MCF 10A (cell line): ENCODE measurements at places on chromosomes 6 and 20.

DNA sequence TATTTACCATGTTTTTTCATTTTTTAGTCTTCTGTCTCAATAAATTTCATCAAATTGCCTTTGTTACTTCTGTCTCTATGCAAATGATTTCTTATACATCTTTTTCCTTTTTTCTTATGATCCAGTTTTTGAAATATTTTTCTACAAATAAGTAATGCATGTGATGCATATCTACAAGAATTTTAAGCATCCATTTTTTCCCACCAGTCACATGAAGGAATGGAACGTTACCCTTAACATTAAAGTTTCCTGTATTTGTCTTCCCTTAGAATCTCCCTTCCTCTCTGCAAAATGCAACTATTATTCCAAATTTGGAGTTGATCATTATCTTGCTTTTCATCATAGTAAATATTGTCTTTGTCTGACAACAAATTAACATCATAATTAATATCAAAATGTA lies 35.5 kb downstream of the PSMB9 start:
- DNase-seq = no peak

DNA sequence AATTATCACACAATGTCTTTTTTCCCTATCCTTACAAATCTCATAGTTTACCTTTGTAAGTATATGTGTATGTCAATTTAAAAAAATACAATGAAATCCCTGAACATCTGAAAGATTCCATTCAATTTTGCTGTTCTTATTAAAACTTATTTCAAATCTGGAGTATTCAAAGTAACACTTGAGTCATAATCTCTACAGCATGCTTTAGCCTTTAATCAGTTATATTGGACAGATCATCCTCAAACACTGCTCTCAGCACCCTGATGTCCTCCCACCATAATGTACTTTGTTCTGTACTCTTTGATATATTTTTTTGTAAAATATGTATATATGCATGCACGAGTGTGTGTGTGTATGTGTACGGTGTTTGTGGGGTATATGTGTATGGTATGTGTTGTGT lies 83.0 kb upstream of the RPS6KA2 start:
- DNase-seq = no peak

DNA sequence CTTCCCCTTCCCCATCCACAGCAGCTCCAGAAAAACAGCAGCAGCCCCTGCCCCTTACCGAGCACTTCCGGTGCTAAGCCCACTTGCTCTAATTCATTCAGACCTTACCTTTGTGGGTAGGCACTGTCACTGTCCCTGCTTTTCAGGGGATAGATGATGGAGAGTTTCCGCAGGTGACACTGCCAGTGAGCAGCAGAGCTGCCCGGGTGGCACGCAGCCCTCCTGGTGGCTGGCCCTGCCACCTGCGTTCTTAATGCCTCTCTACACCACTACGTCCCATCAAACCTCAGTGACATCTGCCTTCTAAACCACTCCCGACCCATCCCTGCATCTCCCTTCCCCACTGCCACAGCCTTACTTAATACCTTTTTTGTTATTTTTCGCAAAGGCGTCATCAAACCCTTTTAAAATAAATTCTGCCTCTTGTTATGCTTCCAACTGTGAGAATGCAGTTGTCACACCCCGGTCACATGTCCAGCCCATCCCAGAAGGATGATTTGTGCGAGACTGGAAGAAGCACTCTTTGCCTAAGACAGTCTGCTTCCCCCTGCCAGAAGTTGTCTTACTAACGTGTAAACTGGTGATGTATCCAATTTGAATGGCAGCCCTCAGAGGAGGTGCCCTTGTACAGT lies 89.7 kb downstream of the NFATC2 start:
- DNase-seq = no peak

GRCh38 chr6:98578016-98578415 lies 256.4 kb upstream of the POU3F2 start:
- DNase-seq = no peak

- DNase-seq = peak; percentile 65
These were observed 7.2 kb upstream of the SDC4 start for GRCh38 chr20:45355209-45356084.

DNA sequence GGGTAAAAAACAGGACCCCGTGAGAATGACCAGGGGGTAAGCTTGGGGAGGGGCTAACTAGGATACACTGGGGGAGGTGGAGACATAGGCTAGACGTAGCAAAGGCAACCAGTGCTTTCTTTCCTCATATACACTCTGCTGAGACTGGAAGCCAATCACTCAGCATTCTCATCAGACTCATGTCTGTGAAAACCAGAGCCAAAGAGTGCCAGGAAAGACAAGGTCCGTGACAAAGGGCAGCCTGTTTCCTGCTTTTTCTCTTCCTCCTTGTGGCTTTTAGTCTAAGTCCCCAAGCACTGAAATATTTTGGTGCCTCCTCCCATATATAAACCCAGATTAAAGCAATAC lies 97.9 kb upstream of the NEDD9 start:
- no peak for DNase-seq

DNA sequence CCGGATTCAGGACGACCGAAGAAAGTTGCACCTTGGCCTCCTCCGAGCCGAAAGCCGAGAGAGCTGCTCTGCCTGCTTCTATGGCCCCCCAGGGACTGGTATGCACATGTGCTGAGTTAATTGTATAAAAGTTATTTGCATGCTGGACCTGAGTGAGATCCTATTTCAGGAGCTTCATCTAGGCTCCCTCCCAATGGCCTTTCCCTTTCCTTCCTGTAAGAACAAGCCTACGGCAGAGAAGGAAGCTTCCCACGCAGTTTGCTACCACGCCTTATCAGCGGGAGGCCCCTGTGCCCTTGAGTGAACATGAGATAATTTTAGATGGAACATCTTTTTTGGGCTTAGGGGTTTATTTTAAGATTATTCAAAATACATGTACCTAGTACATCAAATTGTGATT lies 65.9 kb downstream of the RIN2 start:
- peak; percentile 27 for DNase-seq

- peak; percentile 38 for DNase-seq
These were observed 24.3 kb downstream of the TOP1 start for GRCh38 chr20:41052742-41053419.

GRCh38 chr6:106444777-106445507 lies 84.4 kb downstream of the CRYBG1 start:
- peak; percentile 79 for DNase-seq

- peak; percentile 56 for DNase-seq
These were observed 250.8 kb upstream of the PRDM1 start for GRCh38 chr6:105835373-105835772.

GRCh38 chr6:78854546-78854945 lies 12.8 kb upstream of the IRAK1BP1 start:
- DNase-seq = no peak

- peak; percentile 86 for DNase-seq
These were observed 1110.3 kb upstream of the MAP3K7 start for GRCh38 chr6:91697010-91697695.

GRCh38 chr6:82608781-82609180 lies 245.2 kb downstream of the TPBG start:
- no peak for DNase-seq

- DNase-seq = peak; percentile 27
These were observed 105.4 kb downstream of the NCOA3 start for GRCh38 chr20:47606983-47607613.

- no peak for DNase-seq
These were observed 64.9 kb downstream of the OPN5 start for GRCh38 chr6:47846752-47847151.

- DNase-seq = peak; percentile 51
These were observed 105.3 kb upstream of the KCNG1 start for GRCh38 chr20:51128198-51128597.

GRCh38 chr20:57326667-57327455 lies 2.7 kb upstream of the SPO11 start:
- peak; percentile 89 for DNase-seq

DNA sequence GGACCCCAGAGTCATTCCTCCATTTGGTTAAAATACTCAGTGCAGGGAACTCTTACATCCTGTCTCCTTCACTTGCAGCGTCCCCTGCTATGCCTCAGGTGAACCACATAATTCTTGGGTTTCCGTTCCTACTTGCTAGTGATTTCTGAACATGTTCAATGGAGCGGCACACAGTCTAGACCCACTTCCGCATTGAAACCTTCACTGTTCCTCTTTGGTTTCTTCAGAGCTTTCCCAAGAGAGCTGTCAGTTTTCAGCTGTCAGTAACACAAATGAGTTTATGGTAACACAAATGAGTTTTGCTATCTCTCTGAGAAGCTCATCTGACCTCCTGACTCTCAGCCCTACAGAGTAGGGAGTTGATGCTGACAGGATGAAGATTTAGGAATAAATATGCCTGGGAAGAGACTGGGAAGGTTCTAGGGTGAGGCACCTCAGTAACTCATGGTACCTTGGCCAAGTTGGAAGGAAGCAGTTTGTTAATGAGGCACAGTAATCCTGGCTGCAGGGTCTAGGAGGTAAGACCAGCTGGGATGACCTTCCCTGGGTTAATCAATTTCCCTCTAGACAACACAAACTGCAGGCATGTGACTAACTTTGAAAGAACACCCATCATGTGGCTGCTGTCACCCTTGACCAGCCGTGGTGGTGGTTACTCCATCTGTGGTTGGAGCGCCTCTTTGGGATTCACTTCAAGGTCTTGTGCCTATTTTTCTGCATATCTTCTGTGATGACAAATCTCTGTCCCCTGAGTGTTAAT lies 5.4 kb downstream of the SYS1 start:
- no peak for DNase-seq

DNA sequence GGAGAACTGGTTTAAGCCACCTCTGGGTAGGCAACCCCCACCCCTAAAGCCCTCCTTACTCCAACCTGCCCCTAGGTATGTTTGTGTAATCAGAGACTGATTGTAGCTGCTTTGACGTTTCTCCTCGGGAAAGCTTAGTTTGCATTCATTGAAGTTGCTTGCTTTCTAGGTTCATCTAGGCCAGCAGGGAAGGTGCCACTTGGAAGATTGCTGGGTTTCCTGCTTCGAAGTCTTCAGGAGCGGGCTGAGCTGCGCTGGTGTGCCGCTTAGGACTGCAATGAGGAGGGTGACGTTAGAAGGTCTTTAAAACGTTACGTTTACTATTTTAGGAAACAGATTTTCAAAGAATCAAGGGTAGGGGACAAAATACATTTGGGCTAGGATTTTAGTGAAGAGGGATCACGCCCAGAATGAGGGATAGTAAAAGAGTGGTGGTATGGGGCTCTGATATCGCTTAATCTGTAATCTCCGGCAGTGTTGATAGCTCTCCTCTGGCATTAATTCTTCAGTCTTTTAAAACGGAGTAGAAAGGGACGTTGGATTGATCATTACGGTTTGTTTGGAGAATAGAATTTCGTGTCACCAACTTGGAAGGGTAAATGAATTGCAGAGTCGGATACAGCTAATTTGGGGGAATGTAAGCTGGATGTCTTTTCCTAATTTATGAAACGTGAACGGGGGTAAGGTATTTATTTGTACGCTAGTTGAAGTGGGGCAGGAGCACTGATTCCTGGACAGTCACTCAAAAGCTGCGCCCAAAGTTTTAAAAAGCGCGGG lies 92.6 kb upstream of the PRDM1 start:
- DNase-seq = no peak

DNA sequence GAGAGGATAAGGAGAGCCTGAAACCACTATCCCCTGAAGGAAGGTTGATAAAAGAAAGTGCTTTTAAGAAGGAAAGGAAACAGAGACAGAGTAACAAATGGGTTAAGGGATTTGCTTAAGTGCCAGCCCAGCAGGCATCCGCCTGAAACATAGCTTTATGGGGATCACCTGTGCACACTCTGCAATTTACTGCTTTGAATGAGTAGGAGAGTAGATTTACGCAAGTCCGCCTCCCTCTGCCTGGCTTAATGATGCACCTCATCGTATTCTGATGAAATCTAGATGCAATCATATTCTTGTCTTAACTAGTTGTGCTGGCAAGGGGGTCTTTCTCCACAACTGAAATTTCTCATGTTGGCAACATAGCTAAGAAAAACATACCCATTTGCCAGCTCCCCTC lies 101.1 kb upstream of the ID4 start:
- DNase-seq = no peak

- no peak for DNase-seq
These were observed 5.5 kb downstream of the RWDD2A start for GRCh38 chr6:83198486-83199172.

DNA sequence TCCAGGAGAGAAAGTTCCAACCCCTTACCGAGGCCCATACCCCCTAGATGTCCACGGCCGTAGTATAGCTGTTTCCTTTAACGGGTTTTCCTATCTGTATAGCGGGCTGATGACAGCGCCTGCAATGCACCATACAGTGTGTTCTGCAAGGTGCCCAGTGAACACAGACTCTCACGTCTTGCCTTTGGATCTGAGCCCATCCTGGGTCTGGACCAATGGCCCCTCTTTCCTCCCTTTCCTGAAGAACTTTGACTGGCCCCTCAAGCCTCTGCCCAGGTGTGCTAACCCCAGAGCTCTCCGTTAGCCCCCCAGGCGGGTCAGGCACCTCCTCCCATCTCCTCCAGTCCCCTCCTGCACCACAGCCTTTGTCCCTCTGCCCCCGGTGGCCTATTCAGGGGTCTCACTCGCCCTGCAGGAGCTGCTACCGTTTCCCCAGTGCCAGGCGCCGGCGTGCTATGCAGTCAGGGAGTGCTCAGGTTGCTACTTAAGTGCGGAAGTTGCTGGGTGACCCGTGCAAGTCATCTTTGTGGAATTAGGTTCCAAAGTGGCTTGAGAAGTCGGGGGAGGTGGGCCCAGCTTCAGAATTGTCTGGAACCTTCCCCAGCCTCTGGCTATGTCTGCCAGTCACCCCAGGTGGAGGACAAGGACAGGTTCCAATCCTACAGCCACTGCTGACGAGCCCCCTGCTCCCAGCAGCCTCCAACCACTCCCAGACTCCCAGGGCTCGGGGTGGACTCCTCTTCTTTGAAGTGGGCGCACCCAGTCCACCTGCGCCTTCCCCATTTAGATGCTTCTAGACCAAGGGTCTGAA lies 35.0 kb upstream of the ZBP1 start:
- DNase-seq = no peak

DNA sequence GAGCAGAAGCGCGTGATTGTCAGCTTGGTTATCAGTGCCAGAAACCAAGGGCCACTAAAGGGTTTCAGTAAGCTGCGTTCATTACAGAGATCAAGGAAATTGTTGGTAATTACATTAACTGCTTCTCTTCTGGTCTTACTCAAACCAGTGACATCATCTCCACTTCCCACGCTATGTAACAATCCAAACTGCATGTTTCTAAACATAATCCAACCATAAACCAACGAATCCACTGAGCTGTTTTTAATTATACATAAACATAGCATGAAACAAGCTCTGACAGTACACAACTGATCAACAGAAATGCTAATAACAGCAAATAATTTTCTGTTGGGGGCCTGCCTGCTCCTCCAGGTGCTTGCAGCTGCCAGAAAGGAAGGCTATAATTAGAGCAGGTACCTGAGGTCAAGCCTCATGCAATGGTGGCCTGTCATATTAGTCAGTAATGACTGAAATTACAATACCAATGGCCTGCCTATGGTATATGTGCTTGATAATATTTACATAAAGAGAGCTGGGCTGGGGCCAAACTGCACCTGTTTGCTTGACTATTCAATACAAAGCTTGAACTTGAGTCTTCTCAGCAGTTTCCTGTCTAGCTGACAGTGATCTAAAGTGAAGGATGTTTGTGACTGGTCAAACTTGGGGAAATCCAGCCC lies 40.1 kb downstream of the ILRUN start:
- peak; percentile 41 for DNase-seq
